ENCODE measurements at places on chromosomes 6 and 20.

GRCh38 chr6:142914369-142914768 is 30.6 kb downstream of the HIVEP2 start:
- DNase-seq = no peak

DNA sequence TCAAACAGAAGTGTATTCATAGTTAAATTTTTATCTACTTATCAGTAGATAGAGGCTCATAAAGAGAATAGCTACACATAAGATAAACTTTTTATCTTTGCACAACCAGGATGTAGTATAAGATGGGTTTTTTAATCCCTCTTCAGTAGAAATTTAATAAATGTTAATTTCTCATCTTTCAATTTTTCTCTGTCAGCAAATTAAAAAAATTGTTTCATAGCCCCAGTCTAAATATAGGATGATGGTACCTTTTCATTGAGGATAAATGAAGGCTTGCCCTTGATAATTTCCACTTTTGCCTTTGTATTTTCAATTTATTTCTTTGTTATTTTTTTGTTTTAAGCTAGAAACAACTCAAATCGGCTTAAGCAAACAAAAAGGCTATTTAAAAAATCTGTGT is 251.2 kb upstream of the NOX3 start:
- no peak for DNase-seq

- no peak for DNase-seq
Observed at GRCh38 chr6:169379495-169380070, 125.9 kb upstream of the THBS2 start.

DNA sequence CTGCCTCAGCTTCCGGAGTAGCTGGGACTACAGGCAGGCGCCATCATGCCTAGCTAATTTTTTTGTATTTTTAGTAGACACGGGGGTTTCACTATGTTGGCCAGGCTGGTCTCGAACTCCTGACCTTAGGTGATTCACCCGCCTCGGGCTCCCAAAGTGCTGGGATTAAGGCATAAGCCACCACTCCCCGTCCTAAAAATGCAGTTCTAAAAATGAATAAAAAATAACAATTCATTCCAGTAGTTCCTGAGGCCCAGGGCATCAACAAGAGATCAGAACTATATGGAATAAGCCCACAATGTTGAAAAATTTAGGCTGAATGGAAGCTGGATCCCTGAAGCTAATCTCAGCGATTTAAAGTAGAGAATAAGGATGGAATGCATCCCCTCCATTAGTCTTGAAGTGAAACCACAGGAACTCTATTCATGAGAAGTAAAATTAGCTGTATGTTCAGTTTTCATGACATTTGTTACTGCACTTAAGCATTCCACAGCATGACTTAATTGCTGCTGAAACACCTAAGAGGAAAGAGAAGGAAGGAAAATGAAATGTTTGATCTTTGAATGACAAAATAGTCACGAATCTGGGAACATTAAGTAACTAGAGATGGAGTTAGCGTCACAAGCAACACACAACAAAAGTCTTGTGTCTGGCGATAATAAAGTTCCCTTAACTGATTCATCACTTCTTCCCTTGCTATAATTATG is 80.4 kb upstream of the RIPOR2 start:
- DNase-seq = no peak

GRCh38 chr6:21998582-21998981 is 298.3 kb downstream of the PRL start:
- DNase-seq = no peak

- DNase-seq = no peak
Observed at GRCh38 chr6:19369785-19370184, 467.4 kb upstream of the ID4 start.

GRCh38 chr6:39312912-39313525 is 1.2 kb downstream of the KCNK17 start:
- no peak for DNase-seq

- no peak for DNase-seq
Observed at GRCh38 chr6:55974688-55975087, 99.3 kb upstream of the BMP5 start.

DNA sequence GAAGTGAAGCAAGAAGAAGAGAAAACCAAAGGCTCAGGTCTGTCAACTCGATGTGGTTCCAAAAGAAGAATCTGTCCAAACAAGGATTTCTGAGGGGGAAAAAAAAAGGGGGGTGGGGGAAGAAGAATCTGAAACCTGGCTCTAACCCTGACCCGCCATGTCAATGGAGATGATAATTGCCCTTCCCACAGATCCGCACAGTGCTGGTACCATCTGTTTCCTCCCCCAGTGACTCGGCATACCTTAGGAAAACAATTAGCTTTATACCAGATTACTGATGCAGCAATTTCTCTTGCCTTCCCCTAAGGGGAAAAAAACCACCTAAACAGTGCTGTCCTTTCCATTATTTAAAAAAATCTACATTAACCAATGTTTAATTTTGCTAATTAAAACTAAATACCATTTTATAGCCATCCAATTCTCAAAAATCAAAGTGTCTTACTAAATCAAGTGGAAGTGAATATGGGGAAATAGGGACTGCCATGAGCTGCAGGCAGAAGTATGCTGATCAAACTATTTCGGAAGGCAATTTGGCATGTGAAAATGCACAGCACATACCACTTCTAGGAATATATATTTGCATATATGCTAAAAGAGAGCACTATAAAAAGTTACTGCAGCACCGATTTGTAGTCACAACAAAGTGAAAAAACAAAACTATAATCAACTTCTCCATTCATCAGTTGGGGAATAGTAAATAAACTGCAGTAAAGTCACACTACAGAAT is 46.8 kb downstream of the MAP7 start:
- DNase-seq = no peak

GRCh38 chr20:32056708-32057483 is 4.9 kb downstream of the HCK start:
- no peak for DNase-seq

DNA sequence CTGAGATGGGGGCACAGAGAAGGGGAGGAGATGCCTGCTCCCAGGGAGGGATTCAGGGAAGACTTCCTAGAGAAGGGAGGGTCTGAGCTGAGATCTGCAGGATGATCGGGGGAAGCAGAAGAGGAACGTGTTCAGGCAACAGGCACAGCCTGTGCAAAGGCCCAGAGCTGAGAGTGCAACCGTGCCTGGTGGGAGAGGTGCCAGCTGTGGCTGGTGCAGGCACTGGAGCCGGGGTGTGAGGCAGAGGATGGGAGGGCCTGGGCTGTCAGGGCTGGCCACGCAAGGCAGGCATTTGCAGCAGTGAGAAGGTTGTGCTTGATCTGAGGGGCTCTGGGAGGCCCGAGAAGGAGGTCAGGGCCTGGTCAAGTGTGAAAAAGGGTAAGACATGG is 27.7 kb downstream of the PTGIS start:
- no peak for DNase-seq

GRCh38 chr6:130515306-130515705 is 149.5 kb downstream of the TMEM200A start:
- no peak for DNase-seq

DNA sequence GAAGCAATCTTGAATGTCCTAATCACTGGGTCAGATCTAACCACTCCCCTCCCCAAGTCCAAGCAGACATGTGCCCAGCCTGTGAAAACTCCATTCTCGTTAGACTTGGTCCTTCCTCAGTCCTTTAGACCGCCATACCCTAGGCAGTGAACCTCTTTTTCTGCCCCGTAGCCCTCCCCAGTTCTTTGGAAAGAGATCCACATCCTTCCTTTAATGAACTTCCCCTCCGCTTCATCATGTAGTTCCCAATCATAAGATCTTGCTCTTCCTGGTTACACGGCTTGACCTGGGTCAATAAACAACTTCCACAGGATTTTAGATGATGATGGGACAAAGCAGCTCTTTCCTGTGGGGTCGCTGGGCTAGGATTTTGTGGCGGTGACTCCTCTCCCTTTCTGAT is 9.6 kb downstream of the AHCY start:
- DNase-seq = no peak

DNA sequence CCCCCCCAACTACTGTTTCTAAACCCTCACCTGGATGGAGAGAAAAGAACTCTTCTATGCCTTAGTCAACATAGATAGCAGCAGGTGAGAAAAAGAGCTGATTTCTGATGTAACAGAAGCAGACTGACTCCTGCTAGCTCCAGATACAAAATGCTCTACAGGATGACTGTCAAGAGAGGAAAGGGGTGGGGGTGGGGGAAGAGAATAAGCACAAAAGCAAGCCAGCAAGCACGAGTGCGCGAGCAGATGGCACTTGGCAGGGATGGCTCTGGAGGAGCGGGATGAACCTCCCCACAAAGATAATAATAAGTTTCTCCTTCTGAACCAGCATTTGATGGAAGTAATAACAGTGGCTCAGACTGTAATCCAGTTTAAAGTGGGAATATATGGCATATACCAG is 45.6 kb upstream of the SPDEF start:
- no peak for DNase-seq

DNA sequence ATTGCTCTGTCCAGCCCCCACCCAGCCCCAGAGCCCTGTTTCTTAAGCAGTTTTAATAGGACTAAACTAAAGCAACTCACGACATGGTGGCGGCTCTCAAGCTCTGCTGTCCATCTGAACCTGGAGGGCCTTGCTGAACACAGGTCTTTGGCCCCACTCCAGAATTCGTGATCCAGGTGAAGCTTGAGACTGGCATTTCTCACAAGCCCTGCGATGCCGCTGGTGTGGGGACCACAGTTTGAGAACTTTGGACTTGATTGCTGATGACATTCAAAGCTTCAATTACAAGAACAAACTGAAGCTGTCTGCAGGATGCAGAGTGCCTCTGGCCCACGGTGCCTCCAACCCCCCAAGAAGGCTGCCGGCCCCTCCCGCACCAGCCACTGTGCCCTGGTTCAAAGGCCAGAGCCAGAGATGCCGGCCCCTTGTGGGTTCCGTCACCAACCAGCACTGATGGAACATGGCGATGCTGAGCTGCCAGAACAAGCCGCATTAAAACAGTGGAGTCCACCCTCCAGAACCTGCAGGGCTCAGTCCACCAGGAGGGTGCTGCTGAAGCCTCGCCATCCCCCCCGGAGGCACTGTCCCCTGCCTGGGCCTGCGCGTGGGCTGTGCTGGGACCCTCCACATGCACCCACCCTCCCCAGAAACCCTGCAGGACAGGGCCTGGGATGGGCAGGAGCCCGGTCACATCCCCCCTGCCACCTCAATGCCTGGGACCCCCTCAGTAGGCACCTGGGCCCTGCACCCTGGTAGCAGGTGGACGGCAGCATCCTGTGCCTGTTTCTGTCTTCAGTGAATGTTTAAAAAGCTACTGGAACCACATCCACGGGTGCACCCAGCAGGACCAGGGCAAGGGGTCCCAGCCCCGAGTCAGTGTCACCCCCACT is 101.1 kb downstream of the PSMB1 start:
- no peak for DNase-seq

DNA sequence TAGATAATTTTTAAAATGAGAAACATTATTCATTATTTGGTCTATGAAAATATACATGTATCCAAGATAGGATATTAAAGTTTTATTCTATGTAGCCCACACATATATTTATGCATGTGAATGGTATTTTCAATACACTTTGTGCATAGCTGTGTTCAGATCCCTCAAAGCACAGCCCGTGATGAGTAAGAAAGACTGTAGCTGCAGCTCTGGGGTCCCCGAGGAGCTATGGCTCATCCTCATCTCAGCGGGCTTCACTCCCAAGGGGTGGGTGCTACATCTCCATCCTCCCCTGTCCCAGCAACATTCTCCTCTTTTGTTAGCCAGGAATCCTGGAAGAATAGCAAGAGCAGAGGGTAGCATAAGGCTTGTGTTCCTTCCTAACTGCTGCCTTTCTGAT is 130.8 kb downstream of the SAMD5 start:
- no peak for DNase-seq

- DNase-seq = no peak
Observed at GRCh38 chr20:45070932-45071632, 29.8 kb downstream of the KCNS1 start.

DNA sequence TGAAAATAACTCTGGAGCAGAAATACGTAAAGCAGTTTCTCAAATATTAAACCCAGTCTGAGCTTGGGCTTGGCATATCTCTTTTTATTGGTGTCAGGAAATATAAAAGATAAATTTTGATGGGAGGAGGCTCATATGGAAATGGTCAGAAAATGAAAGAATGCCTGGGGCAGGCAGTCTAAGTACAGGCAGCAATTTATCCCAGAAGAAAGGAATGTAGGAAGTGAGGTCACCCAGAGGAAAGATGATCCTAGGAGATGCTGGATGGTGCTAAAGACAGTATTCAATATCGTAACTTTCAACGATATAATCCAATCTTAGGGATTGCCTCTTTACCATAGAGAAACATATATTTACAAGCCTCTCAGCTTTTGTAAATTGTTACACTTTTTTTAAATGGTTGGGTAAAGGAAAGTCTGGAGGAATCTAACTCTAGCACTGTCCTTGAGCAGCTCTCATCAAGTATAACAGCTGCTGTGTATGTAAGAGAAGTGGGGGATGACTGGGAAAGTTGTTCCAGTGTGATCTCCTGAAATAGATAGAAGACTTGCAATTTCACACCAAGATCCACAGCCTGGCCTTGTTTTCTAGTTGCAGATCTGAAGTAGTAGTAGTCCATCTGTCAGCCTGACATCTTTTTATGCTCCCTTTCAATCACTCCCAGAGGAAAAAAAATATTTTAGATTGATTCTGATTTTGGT is 256.9 kb upstream of the SASH1 start:
- DNase-seq = no peak

GRCh38 chr6:2731281-2731909 is 19.3 kb downstream of the MYLK4 start:
- DNase-seq = no peak

GRCh38 chr6:135423649-135424128 is 73.9 kb downstream of the AHI1 start:
- DNase-seq = no peak

- no peak for DNase-seq
Observed at GRCh38 chr6:170149681-170150589, 140.9 kb downstream of the DLL1 start.

DNA sequence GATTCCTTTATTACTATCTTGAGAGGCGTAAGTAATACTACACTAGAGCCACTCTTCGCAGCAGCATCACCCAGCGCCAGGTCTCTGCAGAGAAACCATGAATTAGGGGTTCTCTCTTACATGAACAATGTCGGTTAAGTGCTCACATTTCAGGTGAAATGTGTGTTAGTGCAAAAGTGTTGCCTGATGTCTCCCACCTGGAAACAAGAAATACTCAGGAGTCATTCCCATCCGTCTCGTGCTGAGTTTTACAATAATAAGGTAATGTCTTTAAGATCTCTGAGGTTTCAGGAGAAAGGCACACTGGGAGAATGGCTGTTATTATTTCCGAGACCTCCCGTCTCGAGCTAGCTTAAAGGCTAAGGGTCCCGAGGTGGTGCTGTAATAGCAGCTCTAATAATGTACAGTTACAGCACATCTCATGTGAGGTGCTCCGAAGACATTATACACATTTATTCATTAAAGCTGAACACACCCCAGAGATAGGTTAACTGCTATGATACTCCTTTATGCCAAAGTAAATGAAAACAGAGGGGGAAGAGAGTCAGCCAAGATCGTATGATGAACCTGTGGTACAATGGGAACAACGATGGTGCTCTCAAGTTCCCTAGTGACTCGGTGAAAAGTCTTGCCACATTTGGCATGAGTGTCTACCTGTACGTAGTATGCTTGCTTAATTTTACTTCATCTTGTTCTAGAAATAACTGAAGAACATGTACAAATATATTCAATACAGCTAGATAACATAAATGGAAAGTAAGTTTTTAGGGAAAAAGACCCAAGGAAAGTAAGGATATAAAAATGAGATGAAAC is 458.3 kb upstream of the CITED2 start:
- DNase-seq = no peak

GRCh38 chr20:35248641-35249475 is 22.4 kb downstream of the MMP24 start:
- DNase-seq = no peak

All from activated CD8-positive, alpha-beta memory T cell treated with anti-CD3 and anti-CD28 coated beads, Interleukin-2, amount 50 U/mL, for 4 hours (primary cell).